CD8-positive, alpha-beta T cell (primary cell): ENCODE measurements at places on chromosomes 2 and 18.

- no peak for DNase-seq
Observed at GRCh38 chr2:96506907-96507240, 1.7 kb upstream of the NEURL3 start.

DNA sequence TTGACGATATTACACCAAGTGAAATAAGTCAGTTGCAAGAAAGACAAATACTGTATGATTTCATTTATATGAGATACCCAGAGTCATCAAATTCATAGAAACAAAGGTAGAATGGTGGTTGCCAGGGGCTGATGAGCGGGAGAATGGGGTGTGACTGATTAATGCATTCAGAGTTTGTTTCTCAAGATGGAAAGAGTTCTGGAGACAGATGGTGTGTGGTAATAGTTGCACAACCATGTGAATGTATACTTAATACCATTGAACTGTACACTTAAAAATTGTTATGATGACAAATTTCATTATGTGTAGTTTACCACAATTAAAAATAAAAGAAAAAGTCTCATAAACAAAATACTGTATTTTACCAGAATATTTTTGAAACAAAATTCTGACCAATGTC is 117.3 kb downstream of the PIGN start:
- DNase-seq = no peak

GRCh38 chr18:55588111-55588869 is at the start of gene TCF4:
TCF4 (minus strand) TSS chr18:55588192; CDS start chr18:55587116, 1,076 bp downstream.
- no peak for DNase-seq

GRCh38 chr2:237148624-237149023 is 62.9 kb downstream of the COPS8 start:
- no peak for DNase-seq

- peak; percentile 75 for DNase-seq
Observed at GRCh38 chr2:231677632-231678104, 30.7 kb upstream of the PTMA start.

- no peak for DNase-seq
Observed at GRCh38 chr18:49020621-49021021, 69.9 kb upstream of the SMAD7 start.

DNA sequence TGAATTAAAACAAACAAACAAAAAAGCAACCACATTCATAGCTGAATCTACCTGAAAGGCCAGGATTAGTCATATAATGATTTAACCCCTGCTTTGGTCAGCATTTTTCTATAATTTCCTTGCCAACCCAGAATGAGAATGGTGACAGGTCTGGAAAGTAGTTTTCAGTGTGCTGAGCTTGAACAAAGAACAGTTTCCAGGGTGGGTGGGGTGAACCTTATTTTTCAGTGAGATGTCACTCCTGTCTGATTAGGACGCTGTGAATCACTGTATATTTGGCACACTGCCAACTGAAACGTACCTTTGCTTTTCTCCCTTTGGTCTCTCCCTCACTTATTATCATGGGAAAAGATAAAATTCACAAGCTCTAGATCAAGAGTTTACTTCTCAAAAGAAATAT is 35.0 kb upstream of the DSC1 start:
- no peak for DNase-seq

DNA sequence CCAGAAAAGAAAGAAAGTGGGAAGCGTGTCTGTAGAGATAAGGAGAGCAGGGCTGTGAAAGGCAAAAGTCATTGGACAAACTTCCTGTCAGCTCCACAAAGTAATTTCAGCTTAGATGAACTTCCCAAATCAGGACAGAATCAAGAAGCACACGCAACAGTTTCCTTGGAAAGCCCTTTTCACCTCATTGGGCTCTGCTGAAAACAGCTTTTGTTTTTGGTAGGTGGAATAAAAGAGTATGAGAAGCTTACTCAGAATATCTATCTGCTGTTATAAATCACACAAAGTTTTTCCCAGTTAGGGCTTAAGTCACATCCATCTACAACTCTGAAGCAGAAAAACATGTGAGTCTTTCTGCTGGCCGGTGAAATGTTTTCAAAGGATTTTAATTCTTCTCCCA is 42.4 kb upstream of the EFEMP1 start:
- DNase-seq = no peak

DNA sequence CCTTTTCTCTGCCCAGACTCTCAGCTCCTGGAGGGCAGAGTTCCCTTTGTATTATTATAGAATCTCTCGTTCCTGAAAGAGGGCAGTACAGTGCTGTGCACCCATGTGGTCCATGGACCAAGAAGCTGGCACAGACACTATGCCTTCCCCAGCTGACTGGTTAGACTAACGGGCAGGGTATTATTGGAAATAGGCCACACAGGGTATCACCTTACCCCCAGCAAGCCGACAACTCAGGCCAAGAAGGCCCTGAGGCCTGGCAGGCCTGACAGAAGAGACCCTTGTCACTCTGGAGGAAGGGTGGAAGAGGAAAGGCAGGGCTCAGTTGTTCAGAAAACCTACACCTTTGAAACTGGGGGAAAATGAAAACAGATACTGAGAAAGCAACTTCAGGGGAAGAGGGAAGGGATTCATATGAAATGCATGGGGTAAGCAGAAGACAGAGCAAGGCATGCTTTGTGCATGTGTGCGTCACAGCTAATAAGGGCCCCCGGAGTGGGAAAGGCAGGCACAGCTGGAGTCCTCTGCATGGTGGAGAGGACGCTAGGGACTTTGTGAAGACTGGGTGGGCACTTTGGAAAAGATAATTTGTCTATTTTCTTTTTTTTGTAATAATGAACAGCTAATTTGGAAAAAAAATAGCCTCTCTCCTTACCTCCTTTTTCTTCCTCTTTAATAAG is 476.8 kb upstream of the CELF4 start:
- DNase-seq = no peak

- no peak for DNase-seq
Observed at GRCh38 chr2:216733046-216733445, 37.7 kb upstream of the IGFBP5 start.

GRCh38 chr2:26541401-26542193 is 63.7 kb upstream of the OTOF start:
- no peak for DNase-seq

GRCh38 chr18:43192408-43192807 is 76.9 kb upstream of the RIT2 start:
- DNase-seq = no peak

GRCh38 chr2:195320413-195320973 is 336.5 kb upstream of the SLC39A10 start:
- no peak for DNase-seq

DNA sequence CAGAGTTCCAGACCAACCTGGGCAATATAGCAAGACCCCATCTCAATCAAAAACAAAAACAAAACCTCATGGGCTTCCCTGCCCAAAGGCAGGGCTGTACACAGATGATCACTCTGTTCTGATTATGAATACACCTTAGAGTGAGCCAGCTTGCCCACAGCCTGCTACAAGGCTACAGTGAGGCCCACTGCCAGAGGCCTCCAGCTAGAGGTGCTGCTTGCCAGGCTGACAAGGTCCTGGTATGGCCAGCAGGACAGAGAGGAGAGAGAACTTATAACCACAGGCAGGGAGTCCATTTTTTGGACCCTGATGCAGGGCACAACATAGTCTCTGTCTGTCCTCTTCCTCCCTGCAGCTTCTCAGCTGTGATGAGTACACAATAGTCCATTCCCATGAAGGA is 41.5 kb downstream of the KANSL3 start:
- DNase-seq = no peak

DNA sequence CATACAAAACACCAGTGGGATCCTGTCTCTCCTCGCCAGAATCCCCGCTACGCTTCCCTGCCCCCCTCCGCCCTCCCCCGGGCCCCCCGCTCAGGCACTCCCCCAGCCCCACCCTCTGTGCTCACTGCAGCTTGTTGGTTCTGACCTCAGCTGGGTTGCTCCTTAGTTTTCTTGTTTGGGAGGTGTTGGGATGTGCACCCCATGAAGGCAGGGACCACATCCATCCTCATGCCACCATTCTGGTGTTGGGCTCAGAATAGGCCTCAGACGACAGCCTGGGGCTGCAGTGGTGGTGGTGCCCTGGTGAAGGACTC is 4.6 kb downstream of the SNED1 start:
- no peak for DNase-seq

DNA sequence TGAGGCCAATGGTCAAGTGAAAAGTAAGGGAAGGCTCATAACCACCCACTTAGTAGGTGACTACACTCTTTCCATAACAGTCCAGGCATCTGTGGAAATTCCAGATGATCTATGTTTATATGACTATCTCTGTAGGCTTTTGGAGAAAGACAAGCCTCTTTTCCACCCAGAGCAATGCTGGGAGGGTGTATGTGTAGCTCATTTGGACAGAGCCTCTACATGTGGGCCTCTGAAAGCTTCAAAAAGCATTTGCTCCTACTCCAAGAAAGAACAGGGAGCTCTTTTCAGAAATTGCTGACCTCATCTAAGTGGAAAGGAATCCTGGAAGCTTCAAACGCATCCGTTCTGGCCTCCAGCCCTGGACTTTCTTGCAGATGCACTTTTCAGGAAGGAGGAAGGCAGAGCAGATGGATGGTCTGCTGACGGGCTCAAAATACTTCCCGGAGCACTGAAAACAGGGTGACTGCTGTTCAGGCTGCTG is 308.7 kb downstream of the LRATD1 start:
- no peak for DNase-seq

DNA sequence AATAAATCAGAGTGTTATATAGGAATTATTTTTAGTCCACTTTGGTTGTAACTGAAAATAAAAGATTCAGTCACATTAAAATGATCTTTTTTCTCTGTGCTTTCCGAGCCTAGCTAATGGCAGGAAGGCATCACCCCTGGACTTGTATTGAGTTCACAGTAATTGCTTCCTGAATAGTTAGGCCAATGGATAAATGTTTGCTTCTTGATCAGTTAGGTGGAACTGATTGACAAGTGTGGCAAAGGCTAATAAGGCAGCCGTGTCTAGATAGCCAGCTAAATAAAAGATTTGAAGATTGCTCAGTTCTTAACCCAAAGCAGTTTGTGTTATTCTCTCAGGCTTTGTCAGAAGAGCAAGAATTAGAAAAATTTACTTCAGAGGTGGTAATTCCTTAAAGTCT is 20.8 kb downstream of the FAM171B start:
- DNase-seq = no peak

DNA sequence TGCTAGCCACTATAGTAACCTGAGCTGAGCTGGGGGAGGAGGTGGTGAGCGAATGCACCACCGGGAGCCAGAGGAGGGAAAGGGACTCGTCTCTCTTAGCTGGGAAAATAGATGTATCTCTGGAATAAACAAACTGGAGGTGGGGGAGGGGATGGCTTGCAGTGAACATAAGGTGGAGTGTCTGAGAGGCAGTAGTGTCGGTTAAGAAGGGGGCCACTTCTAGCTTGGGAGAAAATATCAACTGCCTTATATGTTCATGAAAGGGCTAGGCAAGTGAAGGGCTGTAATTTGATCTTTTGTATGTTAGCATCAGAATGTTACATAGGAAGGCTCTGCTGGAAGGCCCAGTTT is 2.2 kb downstream of the SETBP1 start:
- no peak for DNase-seq

- DNase-seq = no peak
Observed at GRCh38 chr18:77433076-77433475, 183.4 kb downstream of the GALR1 start.

- peak; percentile 65 for DNase-seq
Observed at GRCh38 chr2:88590998-88591613, 36.2 kb downstream of the EIF2AK3 start.

DNA sequence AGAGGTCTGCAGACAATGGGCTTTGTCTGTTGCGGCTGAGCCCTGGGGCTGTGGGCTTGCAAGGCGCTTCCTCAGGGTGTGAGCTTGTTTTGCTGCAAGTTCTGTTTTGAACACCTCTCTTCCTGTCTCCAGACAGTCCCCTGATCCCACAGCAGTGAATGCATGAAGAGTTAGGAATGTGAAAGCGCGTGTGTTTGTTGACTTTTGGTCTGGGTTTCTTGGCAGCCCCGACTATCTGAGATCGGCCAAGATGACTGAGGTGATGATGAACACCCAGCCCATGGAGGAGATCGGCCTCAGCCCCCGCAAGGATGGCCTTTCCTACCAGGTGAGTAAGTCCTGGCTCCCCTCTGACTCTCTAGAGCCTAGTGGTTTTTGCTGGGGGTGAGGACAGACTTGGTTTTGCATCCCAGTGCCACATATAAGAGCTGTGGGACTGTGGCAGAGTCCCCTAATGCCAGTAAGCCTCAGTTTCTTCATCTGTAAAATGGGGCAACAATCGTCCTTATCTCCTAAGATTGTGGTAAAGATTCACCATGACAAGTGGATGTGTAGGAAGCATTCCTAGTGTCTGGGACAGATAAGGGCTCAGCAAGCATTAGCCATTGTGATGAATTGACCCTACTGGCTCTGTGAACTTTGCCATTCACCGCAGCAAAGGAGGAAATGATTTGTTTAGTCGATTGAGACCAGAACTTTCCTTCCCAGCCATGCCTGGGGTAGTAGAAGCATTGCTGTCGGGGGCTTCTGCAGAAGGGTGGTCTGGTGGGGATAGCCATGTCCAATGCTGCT is 3.0 kb downstream of the LBH start:
- peak; percentile 51 for DNase-seq

DNA sequence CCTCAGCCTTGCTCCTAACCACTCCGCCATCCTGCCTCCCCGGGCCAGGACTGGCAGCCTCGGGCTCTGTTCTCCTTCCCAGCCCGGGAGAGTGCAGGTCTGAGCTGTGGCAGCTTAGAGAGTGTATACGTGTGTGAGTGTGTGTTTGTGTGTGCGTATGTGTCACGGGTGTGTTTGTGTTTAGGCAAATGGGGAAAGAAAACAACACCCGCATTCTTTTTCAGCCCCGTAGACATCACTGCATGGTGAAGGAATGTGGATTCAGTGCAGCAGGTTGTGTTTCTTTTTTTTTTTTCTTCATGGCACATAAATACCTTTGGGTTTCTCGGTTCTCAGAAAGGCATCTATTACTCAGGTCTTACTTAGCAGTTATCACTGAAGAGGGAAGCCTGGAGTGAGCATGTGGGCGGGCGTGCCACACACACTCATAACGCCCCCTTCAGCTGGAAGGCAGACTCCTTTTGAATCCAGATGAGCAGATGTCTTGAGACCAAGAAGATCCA is 44.2 kb downstream of the GLI2 start:
- DNase-seq = no peak

- no peak for DNase-seq
Observed at GRCh38 chr2:72109904-72110303, 37.8 kb downstream of the CYP26B1 start.

DNA sequence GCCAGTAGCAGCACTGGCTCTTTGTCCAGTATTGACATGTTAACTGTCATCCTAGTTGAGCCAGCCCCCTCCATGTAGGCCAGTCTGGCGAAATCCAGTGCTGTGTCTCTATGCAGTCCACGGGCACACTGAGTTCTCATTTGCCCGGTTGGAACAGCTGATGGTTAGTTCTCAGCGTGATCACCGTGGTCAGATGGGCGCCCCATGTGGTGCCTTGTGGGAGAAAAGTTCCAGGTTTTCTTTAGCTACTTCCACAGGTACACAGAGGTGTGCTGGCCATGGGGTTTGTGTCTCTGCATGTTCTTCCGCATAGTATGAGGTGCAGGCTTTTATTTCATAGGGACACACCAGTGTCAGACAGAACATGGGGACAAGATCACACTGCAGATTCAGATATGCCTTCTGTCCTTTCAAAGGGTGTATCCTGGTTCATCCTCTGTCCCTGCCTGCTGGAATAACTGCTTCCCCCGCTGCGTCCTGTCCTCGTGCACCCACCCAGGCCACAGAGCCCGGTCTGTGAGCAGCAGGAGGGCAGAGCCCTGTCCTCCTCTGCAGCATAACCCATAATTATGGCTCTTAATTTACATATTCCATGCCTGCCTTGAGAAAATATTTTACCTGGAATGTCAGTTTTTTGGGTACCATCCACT is 334.1 kb downstream of the GBX2 start:
- no peak for DNase-seq
